ENCODE measurements at places on chromosomes 2 and 18.

- no peak for DNase-seq
Observed at GRCh38 chr2:11236335-11236734, 81.1 kb downstream of the SLC66A3 start.

DNA sequence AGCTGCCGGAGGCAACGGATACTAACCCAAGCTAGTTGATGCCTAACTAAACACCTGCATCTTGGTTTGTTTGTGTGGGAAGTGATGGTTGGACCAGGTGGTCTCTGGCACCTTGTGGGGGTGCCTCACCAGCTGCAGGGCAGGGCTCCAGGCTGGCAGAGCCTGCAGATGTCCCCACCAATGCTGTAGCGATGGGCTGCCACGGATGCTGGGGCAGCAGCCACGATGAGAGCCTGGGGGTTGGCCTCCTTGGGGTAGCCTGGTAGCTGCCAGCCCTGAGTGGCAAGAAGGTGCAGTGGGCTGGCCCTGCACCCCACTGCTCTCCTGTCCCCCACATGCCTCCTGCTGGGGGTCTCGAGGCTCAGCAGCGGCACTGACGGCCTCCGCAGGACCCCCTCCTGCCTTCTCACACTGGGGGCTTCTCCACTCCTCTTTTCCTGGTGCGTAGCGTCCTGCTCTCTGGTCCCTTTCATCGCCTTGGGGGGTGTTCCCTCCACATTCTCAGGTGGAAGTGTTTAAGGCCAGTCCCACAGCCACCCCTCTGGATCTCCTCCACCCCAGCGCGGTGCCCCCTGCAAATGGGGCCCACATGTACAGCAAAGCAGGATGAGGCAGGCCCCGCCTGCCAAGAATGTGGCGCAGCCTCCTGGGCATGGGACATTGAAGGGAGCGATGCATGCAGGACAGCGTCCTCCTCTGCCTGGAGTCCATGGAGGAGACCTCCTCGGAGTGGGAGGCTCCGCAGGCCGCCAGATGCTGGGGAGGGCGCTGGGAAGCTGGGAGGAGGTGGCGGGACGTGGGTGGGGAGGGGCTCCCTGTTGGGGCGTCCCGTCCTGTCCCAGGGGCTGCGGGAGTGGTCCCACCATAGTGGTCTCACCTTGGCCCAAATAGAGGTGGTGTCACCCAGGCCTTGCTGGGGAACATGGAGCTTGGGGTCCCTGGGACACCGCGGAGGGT is 173.1 kb downstream of the ASB1 start:
- DNase-seq: no peak

- no peak for DNase-seq
Observed at GRCh38 chr2:28902584-28902983, 8.1 kb downstream of the WDR43 start.

DNA sequence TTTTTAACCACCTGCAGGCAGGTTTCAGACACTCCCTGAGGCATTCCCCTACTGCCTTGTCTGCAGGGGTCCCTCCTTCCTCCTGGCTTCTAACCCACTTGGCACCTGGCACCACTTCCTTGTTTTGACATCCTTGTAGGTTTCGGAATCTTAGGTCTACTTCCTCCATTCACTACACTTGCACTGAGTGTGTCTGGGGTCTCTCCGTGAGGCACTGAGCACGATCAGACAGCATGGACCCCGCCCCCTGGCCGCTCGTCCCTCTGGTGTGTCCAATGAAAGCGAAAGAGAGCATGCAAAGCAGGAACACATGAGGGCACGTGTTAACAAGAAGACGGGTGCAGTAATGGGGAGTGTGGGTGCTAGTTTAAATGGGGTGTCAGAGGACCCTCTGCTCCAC is 63.8 kb downstream of the HAUS1 start:
- DNase-seq: no peak

DNA sequence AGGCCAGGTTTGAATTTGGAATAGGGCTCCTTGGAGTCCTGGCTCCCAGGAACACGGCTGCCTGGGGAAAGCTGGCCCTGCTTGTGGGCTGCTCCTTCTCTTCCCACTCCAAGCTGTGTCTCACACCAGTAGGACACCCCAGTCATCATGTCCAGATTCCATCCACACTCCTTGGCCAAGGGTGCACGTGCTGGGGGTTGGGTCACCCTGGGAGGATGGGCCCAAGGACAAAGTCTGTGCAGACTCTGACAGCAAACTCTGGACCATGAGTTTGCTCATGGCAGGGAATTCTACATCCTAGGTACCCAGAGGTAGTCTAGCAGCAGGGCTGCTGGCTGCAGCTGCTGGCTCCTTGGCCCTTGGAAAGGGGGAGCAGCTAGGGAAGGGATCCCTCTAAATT is 102.4 kb upstream of the EPAS1 start:
- DNase-seq: no peak

GRCh38 chr18:34525244-34525643 is 184.9 kb upstream of the DTNA start:
- DNase-seq: no peak

GRCh38 chr2:177806025-177806424 is 266.6 kb downstream of the PDE11A start:
- DNase-seq: no peak

- no peak for DNase-seq
Observed at GRCh38 chr2:123614596-123614995, 410.5 kb upstream of the CNTNAP5 start.

- DNase-seq: no peak
Observed at GRCh38 chr2:179049203-179049545, 763 bp downstream of the CCDC141 start.

DNA sequence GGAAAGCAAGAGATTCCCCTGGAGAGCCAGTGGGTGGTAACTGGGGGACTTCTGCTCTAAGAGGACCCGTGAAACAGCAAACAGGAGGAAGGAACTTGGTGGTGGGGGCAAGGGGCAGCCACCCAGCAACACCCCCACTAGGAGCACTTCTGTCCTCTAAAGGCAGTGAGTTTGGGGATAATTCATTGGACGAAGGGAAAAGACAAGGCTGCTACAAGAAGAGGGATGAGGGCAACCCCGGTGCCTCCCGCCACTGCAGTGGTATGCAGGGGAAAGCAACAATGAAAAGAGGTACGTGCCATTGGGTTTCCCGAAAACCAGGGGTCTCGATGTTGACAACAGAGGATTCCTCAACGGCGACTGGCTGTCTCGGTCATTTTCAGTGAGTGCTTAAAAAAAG is 9.1 kb downstream of the RPL31 start:
- DNase-seq: no peak

- DNase-seq: no peak
Observed at GRCh38 chr2:9897846-9898245, 53.6 kb upstream of the GRHL1 start.

DNA sequence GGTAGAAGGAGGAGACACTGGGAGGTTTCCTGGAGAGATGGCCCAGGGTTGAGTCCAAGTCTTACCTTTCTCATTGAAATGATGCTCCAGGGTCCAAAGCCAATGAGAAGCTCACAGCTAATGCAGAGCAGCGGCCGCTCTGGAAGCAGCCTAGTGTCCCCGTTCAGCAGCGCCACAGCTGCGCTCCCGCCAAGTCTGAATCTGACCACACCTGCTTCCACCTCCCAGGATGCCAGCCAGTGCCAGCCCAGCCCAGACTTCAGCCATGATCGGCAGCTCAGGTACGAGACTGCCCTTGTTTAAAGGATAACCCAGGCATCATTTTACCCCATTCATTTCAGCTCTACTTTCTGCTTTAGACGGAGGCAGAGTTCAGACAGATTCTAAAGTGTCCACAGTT is 11.9 kb upstream of the RPL31 start:
- DNase-seq: no peak

DNA sequence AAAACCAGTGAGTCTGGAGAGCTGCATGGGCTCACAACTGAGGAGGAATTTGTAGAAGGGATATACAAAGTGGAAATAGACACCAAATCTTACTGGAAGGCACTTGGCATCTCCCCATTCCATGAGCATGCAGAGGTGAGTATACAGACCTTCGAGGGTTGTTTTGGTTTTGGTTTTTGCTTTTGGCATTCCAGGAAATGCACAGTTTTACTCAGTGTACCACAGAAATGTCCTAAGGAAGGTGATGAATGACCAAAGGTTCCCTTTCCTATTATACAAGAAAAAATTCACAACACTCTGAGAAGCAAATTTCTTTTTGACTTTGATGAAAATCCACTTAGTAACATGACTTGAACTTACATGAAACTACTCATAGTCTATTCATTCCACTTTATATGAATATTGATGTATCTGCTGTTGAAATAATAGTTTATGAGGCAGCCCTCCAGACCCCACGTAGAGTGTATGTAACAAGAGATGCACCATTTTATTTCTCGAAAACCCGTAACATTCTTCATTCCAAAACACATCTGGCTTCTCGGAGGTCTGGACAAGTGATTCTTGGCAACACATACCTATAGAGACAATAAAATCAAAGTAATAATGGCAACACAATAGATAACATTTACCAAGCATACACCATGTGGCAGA is 3.6 kb downstream of the TTR start:
- no peak for DNase-seq

GRCh38 chr18:76505614-76506013 is 10.6 kb upstream of the ZNF516 start:
- no peak for DNase-seq

DNA sequence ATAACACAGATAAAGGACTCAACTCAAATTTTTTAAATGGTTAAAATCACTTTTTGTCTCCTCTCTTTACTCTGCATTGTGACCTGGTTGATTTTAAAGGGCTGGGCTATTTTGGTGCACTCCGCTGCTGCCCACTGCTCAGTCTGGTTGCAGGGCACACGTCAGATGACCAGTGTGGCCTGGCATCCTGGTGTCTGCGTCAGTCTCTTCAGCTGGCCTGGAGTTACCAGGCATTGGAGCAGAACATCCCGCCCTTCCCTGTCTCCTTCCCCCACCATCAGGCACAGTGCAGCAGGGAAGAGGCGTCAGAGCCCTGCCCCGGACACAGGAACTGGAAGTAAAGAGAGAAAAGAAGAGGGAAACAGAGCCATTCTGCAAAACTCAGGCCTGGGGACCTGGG is 8.9 kb downstream of the C1QL2 start:
- DNase-seq: no peak

GRCh38 chr18:34600158-34600557 is 109.9 kb upstream of the DTNA start:
- no peak for DNase-seq

GRCh38 chr2:47899915-47900816 is 6.1 kb downstream of the FBXO11 start:
- DNase-seq: no peak

- no peak for DNase-seq
Observed at GRCh38 chr2:14094592-14094991, 537.9 kb upstream of the LRATD1 start.

DNA sequence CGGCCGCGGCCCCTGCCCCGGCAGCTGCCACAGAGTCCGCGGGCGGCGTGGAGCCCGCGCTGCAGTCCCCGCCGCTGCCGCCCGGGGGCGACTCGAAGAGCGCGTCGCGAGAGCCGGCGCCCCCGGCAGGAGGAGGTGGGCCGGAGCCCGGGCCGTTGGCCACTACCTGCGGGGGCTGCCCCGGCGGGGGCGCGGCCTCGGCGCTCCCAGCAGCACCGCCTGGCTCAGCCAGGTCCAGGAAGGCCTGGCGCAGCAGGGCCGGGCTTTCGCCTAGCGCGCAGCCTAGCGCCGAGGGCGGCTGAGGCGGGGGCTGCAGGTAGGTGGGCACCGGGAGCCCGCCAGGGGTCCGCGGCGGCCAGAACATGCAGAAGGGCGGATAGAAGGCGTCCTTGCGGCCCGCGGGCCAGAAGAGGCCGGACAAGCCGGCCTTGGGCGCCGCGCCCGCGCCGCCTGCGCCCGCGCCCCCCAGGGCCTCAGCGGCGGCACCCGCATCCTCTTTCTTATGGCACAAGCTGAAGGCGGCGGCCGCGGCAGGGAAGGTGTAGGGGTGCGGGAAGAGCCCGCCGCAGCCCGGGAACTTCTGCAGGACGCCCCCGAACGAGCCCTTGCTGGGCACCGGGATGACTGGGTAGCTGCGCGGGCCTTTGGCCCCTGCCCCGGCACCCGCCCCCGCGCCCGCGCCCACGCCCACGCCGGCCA is 3.9 kb downstream of the SKOR2 start:
- no peak for DNase-seq

GRCh38 chr2:149363958-149364357 is 33.6 kb downstream of the LYPD6 start:
- no peak for DNase-seq

- no peak for DNase-seq
Observed at GRCh38 chr18:8814206-8814605, 108.8 kb downstream of the MTCL1 start.

DNA sequence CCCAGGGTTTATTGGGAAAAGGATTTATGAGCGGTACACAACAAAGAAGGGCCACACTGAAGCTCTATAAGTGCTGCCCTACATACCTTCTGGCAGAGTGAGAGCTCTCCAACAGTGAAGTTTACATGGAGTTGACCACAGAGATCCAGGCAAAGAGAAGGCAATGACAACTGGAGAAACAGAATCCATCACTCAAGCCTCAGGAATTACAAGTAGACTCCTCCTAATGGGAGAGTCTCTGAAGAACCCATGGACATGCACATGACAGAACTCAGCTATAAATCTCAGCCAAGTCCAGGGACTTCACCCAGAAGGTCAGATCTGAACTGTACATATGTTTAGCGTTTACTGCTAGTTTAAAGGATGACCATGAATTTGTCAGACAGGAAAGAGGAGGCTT is 164.7 kb downstream of the DNAH7 start:
- no peak for DNase-seq

DNA sequence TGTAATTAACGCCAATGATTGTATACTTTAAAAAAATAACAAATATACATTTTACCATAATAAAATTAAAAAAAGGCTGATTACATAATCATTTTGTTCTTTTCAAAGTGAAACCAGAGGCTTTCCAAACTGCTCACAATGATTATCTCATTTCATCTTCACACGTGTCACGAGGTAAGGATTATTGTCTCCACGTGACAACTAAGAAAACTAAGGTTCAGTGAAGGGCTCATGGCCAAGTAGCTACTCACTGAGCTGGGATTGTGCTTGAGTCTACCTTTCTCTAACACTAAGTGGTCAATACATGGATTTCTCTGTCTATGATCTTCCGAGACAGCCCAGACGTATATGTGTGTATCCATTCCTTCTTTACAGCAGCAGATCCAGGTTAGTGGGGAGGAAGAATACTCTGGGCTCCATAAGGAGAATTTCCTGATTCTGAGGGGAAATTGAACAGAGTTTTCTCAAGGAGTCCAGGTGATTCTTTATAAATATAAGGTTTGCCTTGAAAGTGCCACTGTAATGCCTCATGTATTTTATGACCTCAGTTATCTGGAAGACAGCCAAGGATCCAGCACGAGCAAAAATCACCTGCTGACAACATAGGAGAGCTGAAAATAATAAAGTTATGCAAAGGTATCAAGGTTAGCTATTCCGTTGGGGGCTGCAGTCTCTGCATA is 25.6 kb upstream of the ACSL3 start:
- DNase-seq: no peak

- DNase-seq: no peak
Observed at GRCh38 chr2:108626995-108627394, 92.3 kb upstream of the RANBP2 start.

- no peak for DNase-seq
Observed at GRCh38 chr2:78973630-78974029, 51.9 kb upstream of the REG3G start.
